NCI-H1694 (cell line): ENCODE measurements at places on chromosomes 2 and 18.

GRCh38 chr2:150168595-150169236 is 318.8 kb downstream of the RND3 start:
- no peak for DNase-seq

DNA sequence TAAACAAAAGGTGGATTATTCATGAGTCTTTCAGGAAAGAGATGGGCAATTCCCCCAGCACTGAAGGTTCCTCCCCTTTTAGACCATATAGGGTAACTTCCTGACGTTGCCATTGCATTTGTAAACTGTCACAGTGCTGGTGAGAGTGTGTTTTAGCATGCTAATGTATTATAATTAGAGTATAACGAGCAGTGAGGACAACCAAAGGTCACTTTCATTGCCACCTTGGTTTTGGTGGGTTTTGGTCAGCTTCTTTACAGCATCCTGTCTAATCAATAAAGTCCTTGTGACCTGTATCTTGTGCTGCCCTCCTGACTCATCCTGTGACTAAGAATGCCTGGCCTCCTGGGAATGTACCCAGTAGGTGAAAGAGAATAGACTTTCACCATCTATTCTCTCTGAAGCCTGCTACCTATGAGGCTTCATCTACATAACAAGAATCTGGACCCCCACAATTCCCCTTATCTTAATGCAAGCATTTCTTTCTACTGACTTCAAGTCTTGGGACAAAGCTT is 148.7 kb downstream of the CABLES1 start:
- no peak for DNase-seq

DNA sequence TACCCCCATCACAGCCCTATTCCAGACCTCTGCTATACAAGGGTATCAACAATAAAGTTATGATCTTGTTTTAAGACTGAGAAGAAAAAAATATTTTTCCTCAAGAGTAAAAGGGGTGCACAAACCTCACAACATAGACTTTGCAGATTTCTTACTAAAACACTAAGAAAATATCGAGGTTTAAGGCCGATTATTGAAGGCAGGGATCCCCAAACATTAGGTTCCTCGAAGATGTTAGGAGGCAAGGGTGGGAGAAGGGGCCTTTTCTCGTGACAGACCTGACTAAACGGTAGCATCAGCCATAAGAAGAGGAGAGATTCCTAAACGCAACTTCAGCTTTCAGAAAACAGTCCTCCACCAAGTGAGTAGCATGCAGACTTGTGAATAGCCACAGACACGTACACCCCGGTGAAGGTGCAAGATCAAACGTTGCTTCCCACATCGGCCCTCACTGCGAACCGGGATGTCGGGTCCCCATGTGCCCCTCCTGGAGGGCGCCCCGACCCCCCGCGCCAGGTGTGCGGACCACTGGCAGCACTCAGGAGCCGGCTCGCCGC is 678 bp downstream of the PIAS2 start:
- DNase-seq: peak; percentile 5

- DNase-seq: no peak
Observed at GRCh38 chr2:19731037-19731436, 170.7 kb downstream of the TTC32 start.

DNA sequence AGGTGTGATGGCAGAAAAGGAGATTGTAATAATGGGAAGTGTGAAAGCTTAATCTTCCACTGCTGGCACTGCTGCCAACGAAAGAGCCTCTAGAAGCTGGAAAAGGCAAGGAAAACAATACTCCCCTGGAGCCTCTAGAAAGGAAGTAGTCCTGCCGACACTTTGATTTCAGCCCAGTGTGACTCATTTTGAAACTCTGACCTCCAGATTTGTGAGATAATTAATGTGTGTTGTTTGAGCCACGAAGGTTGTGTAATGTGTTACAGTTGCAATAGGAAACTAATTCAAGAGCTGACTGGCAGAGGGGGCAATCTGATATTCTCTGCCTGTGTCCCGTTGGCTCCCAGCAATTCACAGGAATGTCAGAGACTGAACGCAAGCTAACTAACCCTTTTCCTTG is 219.2 kb upstream of the UBE2E3 start:
- no peak for DNase-seq

DNA sequence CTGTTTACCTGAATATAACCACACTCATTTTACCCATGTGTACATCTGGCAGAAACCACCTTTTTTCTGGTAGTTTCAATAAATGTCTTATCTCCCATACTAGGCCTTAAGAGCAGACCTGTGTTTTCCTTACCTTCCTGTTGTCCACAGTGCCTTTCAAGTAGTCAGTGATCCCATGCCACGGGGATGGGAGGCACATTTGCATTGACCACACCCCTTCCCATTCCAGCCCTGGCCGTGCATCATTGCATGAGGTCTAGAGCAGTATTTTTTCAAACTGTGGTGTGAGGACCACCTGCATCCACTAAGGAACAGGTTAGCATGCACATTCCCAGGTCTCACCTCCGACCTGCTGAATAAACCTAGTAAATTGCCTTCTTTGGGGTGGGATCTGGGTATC is 165.2 kb upstream of the FOSL2 start:
- DNase-seq: no peak

- DNase-seq: no peak
Observed at GRCh38 chr2:177014946-177015345, 197.6 kb upstream of the HNRNPA3 start.

GRCh38 chr2:105470979-105471378 is 72.1 kb upstream of the FHL2 start:
- DNase-seq: peak; percentile 28

DNA sequence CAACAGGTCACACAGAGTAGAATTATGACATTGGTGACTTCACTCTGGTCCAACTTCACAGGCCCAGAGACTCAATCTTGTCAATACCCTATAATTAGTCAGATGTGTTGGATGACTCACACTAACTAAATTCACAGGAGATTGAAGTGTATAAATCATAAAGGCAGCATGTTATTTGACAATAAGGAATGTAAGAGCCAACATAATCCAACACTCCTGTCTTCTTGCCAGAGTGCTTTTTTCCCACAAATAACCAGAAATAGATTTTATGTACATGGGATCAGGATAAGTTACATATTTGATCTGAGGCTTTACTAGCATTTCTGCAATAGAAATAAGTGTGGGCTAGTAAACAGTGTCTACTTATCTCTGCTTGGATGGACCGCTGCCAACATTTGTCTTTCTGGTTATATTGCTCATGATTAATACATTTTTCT is 42.2 kb upstream of the ZSWIM2 start:
- DNase-seq: no peak

GRCh38 chr2:112954364-112954763 is 23.4 kb upstream of the IL36G start:
- no peak for DNase-seq

- DNase-seq: peak; percentile 85
Observed at GRCh38 chr2:70994699-70995425, at the start of gene TEX261. Gene TEX261, minus strand, starts transcription at chr2:70994873. Its CDS starts 116 bp downstream, at chr2:70994757.

- no peak for DNase-seq
Observed at GRCh38 chr2:151498178-151498577, 88.5 kb downstream of the RIF1 start.

DNA sequence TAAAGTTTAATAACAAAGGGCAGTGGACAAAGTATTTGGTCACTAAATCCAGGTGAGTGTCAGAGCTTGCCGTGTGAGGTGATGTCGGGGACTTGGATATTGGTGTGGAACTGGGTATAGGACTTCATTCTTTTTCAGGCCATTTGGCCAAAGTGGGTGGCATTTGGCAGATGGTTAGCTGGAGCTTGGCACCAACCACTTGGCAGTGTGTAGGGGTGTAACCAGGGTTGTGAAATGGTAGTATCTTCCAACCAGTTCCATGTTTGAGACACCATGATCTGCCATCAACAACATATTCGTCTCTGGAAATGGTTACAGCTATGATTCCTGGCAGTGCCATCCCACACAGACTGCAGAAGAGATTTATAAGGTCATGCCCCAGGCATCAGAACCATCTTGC is 113.9 kb downstream of the CCDC85A start:
- DNase-seq: no peak

- no peak for DNase-seq
Observed at GRCh38 chr2:47501374-47502200, 98.6 kb downstream of the MSH2 start.

GRCh38 chr2:171957061-171957460 is 34.8 kb downstream of the HAT1 start:
- no peak for DNase-seq

DNA sequence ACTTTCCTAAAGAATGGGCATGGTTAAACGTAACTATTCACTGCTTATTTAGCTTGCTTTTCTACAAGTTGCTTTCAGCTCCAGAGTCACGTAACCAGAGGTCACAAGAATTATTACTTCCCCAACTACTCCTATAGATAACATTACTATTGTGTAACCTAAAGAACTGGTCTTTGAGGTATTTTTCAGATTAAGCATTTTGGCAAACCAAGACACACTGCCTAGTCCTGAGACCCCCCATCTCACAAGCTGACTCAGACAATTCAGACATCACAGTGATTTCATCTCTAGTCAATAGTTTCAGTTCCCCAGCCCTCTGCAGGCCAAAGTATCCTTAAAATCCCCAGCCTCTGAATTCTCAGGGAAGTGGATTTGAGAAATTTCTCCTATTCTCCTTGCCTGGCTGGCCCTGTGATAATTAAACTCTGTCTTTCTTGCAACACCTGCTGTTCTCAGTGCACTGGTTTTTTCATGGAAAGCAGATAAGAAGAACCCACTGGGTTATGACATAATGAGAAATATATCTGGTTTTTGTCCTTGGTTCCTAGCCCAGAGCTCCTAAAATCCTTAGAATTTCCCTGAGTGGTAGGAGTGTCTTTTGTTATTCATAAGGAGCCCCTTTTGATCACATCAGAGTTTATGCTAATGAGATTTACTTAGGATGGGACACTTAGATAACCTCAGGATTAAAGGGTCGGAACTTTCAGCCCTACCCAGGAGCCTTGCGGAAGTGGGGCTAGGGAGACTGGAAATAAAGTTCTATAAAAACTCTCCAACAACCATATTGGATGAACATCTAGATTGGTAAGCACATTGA is 1310.8 kb upstream of the CHAC2 start:
- no peak for DNase-seq

- no peak for DNase-seq
Observed at GRCh38 chr2:3248754-3249475, 128.7 kb downstream of the EIPR1 start.

- DNase-seq: no peak
Observed at GRCh38 chr2:150006591-150006990, 419.0 kb upstream of the MMADHC start.

DNA sequence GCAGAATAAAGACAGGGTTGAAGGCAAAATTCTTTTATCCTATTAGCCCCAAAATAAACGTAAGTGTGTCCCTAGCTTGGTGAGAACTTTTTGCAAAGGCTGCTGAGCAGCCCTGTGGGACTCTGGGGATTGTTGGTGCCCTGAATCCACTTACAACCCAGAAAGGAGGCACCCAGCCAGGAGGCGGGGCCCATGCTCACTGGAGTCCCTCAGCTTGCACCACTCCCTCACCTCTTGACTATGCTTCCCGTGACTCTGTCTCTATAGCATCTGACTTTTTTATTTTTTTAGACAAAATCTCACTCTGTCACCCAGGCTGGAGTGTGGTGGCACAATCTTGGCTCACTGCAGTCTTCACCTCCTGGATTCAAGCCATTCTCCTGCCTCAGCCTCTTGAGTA is 15.8 kb upstream of the COL6A3 start:
- no peak for DNase-seq

GRCh38 chr18:24894880-24895279 is 434.4 kb downstream of the HRH4 start:
- DNase-seq: no peak

DNA sequence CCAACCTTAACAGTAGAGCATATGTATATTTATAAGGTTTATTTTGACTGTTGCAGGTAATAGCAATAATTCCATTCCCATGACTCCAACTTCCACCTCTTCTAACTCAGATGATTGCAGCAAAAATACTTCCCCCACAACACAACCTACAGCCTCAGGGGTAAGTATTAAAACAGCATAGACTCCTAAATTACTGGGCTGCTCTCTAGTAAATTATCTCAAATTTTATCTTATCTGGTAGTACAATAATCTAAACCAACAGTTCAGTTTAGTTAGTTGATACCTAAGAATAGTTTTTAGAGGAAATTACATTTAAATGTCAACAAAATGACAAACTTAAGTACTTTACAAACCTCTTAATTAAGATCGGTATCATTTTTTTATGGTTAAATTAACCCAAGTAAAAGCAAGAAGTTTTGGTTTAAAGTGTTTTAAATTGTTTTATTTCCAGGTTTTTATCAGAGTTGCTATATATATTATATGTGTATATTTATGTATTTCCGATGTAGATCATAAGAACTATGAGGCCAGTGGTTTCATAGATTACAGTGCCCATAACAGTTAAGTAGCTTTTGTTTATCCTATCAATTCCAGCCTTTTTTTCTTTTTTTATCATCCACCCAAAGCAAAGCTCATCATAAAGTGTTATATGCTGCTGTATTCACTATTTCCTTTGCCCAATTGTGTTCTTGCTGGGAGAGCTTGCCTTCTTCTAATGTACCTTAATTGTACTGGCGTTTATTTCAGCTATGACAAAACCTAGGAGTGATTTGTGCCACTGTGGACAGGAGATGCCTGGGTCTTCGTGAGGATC is 13.7 kb downstream of the GATA6 start:
- no peak for DNase-seq

DNA sequence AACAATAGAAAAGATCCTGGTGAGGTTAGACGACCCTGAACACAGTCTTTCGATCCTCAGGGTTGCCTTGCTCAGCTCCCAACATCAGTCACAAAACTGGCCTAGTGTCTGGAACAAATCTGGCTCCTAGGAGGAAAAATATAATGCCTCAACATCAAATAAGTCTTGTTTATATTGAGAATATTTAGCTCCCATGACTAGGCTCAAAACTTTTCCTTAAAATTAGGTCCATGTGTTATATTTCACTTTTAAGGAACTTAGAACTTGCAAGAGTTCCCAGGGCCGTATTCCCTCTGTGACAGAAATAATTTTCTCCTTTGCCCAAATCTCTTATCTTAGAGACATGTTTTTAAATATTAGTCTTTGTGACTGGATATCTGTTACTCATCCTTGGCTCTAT is 819.7 kb upstream of the ZEB2 start:
- DNase-seq: no peak

DNA sequence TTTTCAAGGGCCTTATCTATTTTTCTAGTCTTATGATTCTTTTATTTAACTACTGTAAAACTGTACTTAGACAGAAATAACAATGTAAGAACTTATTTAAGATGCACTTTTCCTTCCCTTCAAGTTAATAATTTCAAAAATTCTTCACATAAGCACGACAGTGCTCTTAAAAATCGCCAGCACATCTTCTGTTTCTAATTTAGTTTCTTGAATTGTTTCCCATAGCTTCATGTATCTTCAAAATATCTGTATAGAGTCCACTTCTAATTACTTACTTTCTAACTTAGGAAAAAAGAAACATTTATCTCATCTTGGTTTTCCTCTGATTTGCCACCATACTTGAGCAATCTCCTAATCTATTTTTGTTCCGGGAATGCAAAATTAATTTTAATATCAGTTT is 196.1 kb downstream of the BABAM2 start:
- DNase-seq: no peak

DNA sequence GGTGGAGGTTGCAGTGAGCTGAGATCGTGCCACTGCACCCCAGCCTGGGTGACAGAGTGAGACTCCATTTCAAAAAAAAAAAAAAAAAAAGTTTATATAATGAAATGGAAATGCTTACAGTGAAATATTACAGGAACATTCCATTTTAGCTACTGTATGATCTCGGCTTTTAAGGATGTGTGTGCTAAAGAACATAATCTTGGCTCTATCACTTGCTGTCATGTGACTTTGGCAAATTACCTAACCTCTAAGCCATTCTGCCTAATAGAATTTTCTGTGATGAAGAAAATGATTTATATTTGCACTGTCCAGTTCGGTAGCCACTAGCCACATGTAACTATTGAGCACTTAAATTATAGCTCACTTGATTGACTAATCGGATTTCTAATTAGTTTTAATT is 36.3 kb downstream of the SMAD4 start:
- no peak for DNase-seq

- DNase-seq: no peak
Observed at GRCh38 chr2:8571792-8572499, 109.9 kb upstream of the ID2 start.
